CD4-positive, alpha-beta T cell treated with Interleukin-15 for 1 hour (primary cell): ENCODE measurements at places on chromosomes 13 and 19.
A peak's percentile ranks its signal among the peaks of the same experiment; 100 is the strongest.

DNA sequence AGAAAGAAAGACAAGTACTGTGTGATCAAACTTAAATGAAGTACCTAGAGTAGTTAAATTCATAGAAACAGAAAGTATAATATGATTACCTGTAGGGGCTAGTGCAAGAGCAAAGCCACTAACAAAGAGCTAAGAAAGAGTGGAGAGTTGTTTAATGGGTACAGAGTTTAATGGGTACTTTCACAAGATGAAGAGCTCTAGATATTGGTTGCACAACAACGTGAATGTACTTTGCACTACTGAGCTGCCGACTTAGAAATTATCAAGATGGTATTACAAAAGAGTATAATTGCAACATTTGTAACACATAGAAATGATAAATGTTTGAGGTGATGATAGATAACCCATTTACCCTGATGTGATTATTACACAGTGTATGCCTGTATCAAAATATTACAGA is 140.3 kb upstream of the GPC6 start:
- DNase-seq: no peak

- no peak for DNase-seq
These were observed 16.7 kb downstream of the PIP5K1C start for GRCh38 chr19:3683405-3684053.

GRCh38 chr19:56155124-56155687 is 14.1 kb downstream of the ZNF444 start:
- no peak for DNase-seq

DNA sequence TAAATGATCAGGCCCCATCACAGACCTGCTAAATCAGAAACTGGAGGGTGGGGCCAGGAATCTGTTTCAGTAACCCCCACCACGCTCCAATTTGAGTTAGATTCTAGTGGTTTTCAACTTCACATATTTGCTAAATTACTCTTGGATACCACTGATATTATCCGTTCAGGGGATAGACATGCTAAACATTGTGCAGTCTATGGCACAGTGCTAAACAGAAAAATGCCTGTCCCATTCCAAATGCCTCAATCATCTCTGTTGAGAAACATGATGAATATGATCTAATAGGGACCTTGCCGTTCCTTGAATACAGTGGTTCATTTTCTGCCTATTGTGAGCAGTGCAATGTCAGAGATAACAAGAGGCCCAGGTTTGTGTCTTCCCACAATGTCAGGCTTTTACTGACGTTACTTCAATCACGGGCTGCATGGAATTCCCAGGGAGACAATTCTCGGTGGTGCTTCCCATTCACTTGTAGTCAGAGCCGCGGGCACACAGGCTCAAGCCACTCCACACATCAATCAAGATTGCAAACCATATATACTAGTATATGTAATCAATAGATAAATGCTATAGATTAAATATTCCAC is 52.7 kb downstream of the MYO16 start:
- no peak for DNase-seq

- no peak for DNase-seq
These were observed 24.2 kb downstream of the ZNF829 start for GRCh38 chr19:36891768-36892357.

- no peak for DNase-seq
These were observed 22.5 kb downstream of the DHRS12 start for GRCh38 chr13:51781246-51782022.

- DNase-seq: peak; percentile 71
These were observed at the start of gene ZFP30 for GRCh38 chr19:37655301-37655688. Gene ZFP30 (minus strand): TSS chr19:37655465. CDS start chr19:37647822, 7,643 bp downstream.

GRCh38 chr19:55623561-55623960 is 805 bp downstream of the ZNF784 start:
- DNase-seq: no peak

GRCh38 chr13:97306645-97307044 is 84.5 kb downstream of the MBNL2 start:
- DNase-seq: no peak

DNA sequence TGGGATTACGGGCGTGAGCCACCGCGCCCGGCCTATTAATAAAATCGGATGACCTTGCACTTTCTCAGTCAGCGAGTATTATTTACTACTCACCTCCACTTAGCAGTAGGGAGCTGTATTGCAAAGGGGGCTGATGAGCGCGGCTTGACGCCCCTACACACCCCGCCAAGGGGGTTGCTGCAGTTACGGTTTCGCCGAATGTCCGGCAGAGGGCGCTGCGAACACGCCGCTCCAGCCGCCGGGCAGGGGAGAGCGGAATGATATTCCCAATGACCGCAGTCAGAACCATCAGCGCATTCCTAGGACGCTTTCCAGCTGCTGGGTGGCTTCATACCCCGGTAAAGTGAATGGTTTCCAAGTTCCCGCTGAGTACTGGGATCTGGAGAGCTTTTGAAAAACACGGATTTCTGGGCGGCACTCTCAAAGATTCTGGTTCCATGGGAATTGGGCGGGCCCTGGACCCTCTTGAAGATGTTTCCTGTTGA is 30.0 kb upstream of the TPT1 start:
- peak; percentile 56 for DNase-seq

- no peak for DNase-seq
These were observed 40.4 kb upstream of the ZNF254 start for GRCh38 chr19:24046550-24046949.

DNA sequence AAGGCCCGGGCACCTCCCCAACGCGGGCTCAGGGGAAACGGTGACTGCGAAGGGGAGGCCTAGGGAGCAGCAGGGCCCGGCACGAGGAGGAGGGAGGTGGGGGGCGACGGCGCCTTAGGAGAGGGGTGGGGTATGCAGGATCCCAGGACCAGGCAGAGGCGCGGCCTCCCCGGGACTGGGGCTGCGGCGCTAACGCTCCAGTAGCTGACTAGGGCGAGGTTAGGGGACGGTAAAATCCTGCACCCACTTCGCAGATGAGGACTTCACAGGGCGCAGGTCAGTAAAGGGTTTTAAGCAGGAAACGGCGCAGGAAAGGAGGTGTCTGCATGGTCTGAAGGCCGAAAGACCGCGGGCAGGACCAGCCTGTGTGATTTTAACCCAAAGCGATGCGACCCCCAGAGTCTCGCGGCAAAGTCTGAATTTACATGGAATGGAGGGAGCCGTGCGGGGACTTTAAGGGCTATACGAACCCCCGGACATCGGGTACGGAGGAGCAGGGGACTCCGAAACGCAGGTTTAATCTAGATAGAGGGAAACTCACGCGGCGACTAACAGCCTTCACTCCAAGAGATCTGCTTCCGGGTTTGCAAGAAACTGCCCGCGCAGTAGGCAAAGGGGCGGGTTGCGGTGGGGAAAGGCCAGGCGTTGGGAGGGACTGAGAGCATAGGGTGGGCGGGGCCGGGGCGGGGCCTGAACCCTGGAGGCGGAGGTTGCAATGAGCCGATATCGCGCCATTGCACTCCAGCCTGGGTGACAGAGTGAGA is at the start of gene ZNF665:
ZNF665 (minus strand) TSS at position 588 of the 764 bp plus-strand sequence. CDS start 10,460 bp downstream, outside the sequence.
- DNase-seq: peak; percentile 90

GRCh38 chr19:49767967-49768581 is 1.3 kb downstream of the AP2A1 start:
- no peak for DNase-seq

DNA sequence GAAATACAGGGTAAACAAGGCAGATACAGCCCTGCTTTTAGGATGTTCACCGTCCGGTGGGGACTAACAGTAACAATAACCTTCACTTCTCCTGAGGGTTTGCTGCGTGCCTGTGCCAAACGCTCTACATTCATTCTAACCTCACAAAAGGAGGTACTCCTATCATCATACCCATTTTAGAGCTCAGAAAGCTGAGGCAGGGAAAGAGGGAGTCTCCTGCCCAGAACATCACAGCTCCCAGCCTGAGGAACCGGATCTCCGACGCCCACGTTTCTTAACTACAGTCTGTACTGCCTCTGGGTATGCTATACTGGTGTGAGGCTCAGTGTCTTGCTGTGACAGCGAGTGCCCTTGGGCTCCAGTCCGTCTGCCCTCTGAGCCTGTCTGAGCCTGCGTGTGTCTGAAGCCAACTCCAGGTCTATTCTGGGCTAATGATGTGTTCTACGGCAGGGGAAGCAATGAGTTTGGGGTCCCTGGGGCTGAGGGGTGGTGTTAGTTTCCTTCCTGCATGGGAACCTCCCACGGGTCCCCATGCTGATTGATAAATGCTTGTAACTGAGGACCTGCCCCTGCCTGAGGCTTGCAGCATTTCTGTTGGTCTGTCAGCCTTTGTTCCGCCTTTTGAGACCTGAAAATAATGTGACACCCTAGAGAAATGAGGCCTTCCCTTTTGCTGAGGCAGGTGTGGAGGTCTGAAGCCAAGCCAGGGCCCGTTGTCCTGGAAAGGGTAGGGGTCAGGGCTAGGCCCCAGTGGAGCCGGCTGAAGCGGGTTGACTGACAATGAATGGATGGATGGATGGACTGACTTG is 4.9 kb downstream of the LIPE start:
- DNase-seq: no peak

- no peak for DNase-seq
These were observed 29.2 kb upstream of the TM9SF2 start for GRCh38 chr13:99472122-99472440.

- peak; percentile 80 for DNase-seq
These were observed 8.6 kb upstream of the HIPK4 start for GRCh38 chr19:40398417-40399131.

GRCh38 chr19:8240274-8241229 is 31.4 kb downstream of the CERS4 start:
- DNase-seq: peak; percentile 75

- DNase-seq: no peak
These were observed 11.2 kb downstream of the AP3D1 start for GRCh38 chr19:2140138-2140569.

DNA sequence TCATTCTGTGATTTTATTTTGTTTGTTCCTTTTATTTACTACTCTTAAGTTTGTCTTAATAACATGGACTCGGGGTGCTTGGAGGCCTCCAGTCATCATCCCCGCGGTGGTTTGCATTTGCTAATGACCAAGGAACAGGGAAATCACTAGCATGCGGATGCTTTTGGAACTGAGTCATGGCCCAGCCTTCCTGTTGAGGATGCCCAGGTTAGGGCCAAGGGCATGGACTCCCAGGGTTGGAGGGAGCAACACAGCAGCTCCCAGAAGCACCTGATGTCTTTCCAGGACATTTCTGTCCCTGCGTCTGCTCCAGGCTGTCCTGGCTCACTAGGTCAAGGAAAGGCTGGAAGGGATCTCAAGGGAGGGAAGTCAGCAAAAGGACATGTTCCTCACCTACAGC is 423.7 kb upstream of the TSHZ3 start:
- DNase-seq: no peak

DNA sequence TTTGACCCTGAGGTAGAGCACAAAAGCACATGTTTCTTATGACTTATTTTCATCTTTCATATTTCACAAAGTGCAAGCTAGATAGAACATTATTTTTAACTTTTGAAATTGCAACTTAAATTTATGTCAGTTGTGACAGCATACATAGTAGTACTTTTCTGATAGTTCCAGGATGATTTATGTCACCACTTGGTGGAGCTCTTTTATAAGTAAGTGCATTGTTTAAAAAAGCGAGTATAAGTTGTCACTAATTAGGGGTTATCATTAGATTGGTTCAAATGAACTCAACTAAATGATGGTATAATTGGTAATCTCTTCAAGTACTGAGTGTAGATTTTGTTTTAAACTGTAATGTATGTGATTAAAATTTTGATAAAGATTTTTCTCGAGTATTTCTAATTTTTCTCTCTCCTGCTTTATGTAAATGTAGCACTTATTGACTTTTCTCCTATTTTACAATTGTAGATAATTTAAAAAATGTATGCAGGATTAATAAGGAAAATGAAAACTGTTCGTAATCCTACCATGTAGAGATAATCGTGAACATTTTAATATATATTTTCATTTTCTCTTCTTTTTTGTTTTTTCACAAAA is 31.1 kb downstream of the RB1 start:
- DNase-seq: no peak

DNA sequence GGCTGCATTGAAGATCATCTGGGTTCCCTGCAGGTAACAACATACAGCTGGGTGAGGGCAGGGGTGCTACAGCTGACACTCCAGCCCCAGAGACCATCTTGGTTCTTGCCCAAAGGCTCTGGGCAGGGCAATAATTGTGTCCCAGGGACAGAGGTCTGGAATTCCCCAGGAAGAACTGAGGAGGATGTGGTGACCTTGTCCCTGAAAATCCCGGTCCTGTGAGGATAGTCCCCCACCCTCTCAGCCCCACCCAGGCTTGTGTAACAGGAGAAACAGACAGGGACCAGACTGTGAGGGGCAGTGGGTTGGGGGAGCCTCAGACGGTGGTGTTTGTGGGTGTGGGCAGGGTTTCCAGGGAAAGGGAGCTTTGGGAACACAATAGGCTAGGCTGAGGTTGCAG is 63.5 kb downstream of the COLGALT1 start:
- no peak for DNase-seq

DNA sequence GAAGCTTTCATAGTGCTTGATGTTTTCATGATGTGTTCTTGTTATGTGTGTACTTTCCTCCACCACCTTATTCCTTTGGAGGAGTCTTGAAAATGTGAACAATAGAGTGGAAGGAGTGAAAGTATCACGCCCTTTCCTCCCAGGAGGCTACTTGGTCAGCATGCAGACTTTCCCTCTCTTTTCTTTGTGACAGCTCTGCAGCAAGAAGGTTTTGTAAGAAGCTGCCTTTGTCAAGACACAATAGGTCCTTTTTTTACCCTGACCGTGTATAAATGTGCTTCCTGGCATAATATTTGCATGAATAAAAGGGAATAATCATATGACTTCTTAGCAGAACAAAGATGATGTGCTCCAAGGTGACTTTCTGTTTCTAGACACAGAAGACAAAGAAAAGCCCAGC is 882.6 kb upstream of the SLITRK5 start:
- DNase-seq: no peak

GRCh38 chr13:77715233-77715891 is 17.9 kb downstream of the SLAIN1 start:
- DNase-seq: no peak

DNA sequence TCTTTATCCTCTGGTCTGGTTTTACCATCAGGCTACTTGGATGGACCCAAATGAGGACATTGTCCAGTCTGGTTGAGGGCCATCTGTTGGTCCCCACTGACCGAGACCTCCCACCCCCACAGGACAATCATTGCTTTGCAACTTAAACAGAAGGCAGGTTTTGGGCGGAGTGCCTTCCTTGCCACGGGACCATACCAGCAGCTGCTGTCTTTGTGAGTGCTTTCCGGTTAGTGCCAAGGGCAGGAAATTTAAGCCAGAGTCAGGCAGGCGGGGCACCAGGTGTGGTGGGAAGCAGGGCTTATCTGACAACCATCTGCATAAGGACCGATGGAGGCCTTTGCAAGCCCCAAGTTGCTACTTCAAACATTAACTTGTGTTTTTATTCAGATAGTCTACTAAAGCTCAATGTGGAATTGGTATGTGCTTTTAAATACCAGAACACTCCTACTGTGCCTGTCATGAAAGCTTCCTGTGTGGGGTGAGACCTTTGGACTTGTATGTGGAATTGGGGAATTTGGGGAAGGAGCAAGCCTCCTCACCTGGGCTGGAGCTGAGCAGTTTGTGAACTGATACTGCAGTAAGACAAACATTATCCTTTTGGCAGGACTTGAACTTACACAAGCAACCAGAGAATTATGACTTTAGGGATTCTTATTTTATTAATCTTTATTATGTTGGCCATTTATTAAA is 39.3 kb upstream of the UBE2L5 start:
- no peak for DNase-seq
